NCI-H510A (cell line): ENCODE measurements at places on chromosomes 4 and X.

GRCh38 chrX:47638816-47639215 is 9.1 kb upstream of the CFP start:
- DNase-seq: no peak

- no peak for DNase-seq
These were observed 386.1 kb upstream of the CNKSR2 start for GRCh38 chrX:20988118-20988517.

DNA sequence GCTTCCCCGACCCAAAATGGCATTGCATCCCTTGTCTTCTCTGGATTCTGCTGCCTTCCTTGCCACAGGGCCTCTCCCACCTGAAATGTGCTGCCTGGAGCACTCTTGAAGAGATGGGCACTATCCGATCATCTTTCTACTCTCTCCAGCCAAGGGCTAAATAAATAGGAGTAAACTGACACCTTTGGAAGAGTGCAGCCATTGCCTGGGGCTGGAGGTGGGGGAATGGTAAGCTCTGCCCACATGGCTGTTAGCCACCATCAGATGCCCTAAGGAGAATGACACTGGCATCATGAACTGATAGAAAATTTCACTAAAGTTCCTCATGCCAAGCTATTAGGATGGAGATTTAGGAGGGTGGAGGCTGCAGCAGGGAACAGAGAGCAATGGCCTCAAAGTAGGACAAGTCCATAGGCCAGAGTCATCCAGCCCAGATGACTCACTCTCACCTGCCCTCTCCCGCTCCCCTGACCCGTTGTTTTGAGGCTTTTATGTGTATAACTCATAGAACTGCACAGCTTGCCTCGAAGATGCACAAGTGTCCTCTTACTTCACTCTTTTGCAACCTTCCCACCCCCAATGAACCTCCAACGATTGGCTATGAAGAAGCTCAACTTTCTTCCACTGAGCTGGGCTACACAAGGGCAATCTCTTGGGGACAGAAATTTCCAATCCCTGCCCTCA is 822 bp upstream of the PFKFB1 start:
- DNase-seq: no peak

- no peak for DNase-seq
These were observed 17.0 kb downstream of the ADD1 start for GRCh38 chr4:2860391-2861348.

GRCh38 chrX:132833373-132833772 is 125.1 kb downstream of the HS6ST2 start:
- DNase-seq: no peak

- no peak for DNase-seq
These were observed 3.2 kb downstream of the TKTL2 start for GRCh38 chr4:163470391-163470790.

GRCh38 chrX:114774691-114775090 is 190.8 kb downstream of the HTR2C start:
- DNase-seq: no peak
